ENCODE measurements at places on chromosomes 3 and 15.

DNA sequence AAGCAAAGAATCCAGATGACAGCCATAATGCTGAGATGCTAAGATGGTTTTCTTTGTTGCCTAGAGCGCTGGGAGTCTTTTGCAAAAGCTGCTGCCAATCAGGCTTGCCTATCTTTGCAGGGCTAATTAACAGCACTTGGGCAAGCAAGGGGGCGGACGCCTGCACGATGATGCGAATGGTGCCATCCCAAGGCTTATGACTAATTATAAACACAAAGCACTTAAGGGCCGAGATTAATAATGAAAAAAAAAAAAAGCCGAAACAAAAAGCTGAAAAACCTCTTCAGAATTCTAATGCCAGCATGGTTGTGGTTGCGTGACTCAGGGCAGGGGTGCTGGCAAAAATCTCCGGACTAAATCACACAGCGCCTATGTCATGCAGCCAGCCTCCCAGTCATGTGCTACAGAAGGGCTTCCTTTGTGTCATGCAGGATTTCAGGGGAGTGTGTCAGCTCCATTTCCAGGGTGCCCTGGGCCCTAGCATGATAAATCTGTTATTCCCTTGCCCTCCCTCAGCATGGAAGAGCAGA is 185.0 kb upstream of the ANKRD28 start:
- DNase-seq: no peak

GRCh38 chr3:194775731-194776130 is 90.0 kb downstream of the FAM43A start:
- no peak for DNase-seq

DNA sequence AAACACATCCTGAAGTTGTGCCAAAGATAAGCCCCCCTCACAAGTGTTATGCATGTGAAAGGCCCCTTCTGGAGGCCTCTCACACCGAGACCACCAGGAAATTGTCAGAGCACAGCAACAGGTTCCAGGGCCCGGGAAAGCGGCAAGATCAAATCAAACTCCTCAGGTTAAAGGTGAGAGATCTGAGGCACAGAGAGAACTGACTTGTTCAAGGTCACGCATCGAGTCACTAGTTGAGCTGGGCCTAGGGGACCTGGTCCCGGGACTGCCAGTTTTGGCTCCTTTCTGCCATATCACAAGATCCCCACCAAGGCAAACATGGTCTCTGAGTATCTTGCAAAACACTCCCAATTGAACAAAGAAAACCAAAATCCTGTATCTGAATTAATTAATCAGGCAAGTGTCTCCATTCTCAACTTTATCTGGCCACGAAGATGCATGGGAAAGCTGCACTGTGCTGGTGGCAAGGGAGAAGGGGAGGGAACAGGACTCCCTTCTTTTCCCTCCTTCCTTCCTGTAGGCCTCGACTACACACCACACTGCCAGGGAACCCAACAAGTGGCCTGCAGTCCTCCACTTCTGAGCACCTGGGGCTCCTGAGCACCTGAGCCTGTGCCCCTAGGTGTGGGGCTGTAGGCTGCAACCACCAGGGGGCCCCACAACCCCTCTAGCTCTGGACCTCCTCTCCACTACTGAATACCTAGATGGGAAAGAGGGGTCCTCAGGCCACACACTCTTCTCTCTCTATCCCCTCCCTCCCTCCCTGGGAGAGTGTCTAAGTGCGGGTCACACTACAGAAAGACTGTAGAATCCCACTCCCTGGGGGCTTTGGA is 37.3 kb downstream of the ANP32A start:
- no peak for DNase-seq

- no peak for DNase-seq
Observed at GRCh38 chr15:27527490-27528067, 556.6 kb downstream of the GABRG3 start.

GRCh38 chr3:27340534-27340933 is 28.6 kb downstream of the NEK10 start:
- DNase-seq: no peak

- DNase-seq: peak; percentile 84
Observed at GRCh38 chr15:67884514-67885174, 44.8 kb upstream of the RNU6-1 start.

GRCh38 chr3:17656264-17656663 is 86.2 kb downstream of the TBC1D5 start:
- no peak for DNase-seq

DNA sequence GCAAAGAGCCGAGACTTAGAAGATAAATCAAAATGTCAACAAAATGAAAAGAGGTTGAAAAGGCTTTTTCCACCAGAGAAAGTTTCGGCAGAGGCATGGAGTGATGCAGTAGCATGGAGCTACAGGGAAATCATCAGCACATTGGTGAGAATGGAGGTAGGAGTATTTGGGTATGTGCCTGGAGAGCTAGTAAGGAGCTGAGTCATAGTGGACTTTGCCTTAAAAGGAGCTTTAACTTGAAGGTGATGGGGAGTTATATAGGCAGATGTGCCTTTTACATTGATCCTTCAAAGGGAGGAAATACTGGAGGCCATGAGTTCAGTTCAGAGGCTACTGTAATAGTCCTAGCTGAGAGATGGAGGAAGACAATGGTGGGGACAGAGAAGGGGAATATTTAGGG is 44.3 kb downstream of the IL5RA start:
- no peak for DNase-seq

DNA sequence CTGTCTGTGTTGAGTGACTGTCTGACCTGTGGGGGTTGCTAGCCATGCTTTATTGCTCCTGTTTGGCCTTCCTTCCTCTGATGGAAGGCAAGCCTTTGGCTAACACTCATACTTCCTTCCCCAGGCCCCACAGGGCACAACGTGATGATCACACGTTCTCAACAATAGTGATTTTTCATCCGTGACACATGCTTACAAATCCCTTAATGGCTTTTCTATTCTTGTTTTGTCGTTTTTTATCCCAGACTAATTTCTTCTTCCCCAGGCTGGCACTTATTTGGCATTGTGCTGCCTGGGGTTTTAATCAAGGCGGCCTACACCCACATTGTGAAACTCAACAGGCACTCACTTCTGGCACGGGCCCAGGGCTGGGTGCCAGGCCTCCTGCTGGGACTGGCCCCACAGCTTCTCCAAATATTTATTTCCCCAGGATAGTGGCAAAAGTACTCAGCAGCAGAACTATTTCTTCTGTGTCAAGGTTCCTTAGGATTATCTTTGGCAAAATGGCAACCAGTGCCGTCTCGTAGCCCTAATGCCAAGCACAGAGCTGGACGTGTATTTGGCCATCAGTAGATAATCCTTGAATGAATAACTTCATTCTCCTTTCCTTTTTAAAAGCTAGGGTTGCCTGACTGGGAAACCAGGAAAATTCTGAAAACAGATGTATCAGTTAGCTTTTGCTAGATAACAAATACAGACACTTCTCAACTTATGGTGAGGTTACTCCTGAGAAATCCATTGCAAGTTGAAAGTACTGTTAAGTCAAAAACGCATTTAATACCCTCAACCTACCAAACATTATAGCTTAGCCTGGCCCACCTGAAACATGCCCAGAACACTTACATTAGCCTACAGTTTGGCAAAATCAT is 30.6 kb downstream of the CMTM7 start:
- DNase-seq: peak; percentile 70

DNA sequence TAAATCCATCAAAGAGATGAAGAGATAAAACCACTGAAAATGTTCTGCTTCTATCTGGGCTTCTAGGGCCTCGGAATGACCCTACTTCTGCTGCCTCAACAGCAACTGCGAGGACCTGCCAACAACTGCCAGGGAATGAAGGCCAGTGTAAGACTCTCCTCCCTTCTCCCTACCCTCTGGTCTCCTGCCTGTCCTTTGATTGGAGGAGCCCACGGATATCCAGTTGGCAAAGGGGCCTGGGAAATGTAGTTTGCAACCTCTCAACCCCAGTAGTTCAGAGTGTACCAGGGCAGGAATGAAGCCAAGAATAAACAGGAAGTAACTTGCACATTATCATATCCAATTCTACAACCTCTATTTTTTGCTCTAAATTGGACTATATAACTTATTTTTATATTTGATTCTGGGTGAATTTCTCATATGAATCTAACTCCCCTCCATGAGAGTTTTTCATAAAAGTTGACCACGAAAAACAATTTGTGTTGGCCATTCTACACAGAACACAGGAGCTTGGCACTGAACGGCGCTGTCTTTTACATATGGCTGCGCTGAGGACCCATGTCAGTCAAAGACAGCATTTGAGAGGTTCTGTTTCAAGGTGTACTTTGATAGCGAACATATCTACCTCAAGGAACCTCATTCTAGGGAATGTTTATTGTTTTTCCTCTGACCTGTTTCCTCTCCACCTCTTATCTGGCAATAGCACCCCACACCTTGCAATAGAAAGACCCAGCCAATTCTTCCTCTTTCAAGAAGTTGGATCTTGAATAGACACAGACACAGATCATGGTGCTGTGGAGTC is 91.1 kb upstream of the RNF7 start:
- DNase-seq: peak; percentile 68

DNA sequence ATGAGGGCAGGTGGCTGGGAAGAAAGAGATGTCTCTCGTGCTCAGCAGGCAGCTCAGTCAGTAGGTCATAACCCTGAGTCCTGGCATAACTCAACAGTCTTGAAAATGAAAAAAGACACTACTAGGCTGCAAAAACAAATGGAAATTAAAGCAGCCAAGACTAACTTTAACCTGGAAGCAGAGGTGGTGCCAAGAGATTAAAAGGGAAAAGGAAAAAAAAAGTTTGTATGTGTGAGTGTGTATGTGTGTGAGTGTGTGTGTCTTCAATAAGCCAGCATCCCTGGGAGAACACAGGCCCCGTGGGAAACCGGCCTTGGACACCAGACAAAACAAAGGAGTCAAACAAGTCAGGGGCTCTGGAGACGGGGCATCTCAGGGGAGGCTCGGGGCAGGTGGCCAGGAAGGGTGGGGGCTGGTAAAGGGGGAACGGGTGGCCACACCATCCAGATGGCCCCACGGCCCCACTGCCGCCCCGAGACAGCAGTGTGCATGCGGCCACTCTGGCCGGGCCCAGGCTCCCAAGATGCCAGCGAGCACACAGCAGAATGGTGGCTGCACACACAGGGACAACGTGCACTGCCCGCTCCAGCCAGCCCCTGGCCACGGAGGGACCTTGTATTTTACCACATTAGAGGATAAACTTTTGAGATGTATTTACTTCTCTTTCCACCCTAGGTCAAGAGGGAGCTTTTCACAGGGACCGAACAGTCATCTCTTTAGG is 23.8 kb downstream of the CYFIP1 start:
- DNase-seq: no peak

DNA sequence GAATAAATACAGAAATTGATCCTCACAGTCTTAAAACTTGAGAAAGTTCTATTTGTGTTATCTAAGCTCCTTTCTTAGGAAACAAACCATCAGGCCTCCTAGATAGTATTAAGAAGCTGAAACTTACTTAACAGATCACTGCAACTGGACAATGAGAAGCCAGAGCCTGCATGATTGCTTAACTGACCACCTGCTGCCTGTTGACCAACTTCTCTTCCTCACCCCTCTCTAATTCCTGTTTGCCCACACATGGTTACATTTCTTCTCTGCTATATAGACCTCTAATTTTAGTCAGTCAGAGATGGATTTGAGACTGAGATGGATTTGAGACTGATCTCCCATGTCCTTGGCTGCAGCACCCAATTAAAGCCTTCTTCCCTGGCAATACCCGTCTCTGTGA is 13.5 kb downstream of the CCPG1 start:
- DNase-seq: no peak

- no peak for DNase-seq
Observed at GRCh38 chr3:6821411-6821810, 39.5 kb upstream of the GRM7 start.

- no peak for DNase-seq
Observed at GRCh38 chr3:4425707-4426106, 41.4 kb downstream of the SUMF1 start.

- no peak for DNase-seq
Observed at GRCh38 chr3:38756892-38757291, 59.1 kb downstream of the SCN10A start.

- no peak for DNase-seq
Observed at GRCh38 chr3:10561162-10561945, 56.0 kb upstream of the ATP2B2 start.

DNA sequence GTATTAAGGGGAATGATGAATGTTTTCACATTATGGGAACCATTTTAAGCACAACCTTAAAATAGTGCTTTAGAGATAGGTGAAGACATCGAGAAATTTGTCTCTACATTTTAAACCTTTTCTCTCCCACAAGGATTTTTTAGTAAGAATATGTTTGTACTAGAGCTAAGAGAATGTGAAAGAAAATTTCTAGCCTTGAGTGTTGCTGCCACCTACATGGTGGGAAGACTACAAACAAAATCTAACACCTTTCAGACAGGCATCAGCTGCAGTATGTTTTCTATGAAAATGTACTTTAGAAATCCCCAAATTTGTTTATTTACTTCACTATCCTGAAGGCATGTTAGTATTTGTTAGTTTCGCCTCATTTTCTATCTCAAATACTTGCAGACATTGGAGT is 247.4 kb downstream of the WDR72 start:
- no peak for DNase-seq

GRCh38 chr3:49006408-49007067 is 653 bp upstream of the WDR6 start:
- DNase-seq: peak; percentile 64

- DNase-seq: peak; percentile 76
Observed at GRCh38 chr3:101695779-101696372, 9.4 kb upstream of the RPL24 start.

- no peak for DNase-seq
Observed at GRCh38 chr3:150725548-150725947, 21.8 kb upstream of the ERICH6 start.

DNA sequence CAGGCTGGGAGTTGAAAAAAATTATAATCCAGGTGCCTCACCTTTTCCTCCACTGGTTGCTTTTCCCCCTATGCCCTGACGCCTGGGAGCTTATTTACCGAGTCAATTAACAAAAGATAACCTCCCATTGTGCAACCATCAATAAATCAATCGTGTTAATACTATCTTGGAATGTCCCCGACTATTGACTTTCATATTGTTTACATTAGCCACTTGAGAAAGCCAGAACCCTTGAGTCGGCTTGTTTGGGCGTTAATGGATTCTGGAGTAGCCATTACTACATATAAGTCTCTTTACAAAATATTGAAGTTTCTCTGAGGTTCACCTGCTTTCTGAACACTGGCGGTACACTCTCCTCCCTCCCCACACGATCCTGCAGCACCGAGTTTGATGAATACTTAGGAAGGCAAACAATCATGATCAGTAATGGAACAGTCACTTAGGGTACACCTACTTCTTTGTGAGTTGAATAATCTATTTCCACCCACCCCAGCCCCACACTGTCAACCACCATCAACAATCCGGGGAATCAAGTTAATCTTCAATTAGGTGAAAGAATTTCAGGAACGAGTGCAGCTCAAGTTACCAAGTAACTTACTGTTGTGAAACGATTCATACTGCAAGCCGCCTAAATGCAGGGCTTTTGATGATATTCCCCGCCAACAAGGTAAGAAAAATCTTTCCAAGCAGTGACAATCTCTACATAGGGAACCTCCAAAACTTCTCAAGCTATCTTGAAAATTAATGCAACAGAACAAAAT is 159.3 kb upstream of the NR2F2 start:
- DNase-seq: no peak

GRCh38 chr15:37891766-37892368 is 42.6 kb upstream of the TMCO5A start:
- peak; percentile 57 for DNase-seq

GRCh38 chr15:48644467-48644826 is 1.1 kb downstream of the FBN1 start:
- peak; percentile 83 for DNase-seq

Data from muscle of leg (tissue), 16 donors.